Karpas-422 (cell line): ENCODE measurements at places on chromosomes 11 and 22. TPM values are rescaled to one million over a fixed set of nuclear protein-coding genes. Genes with fewer than 3 reads are reported as not detected.

OR52B4 gene
- total RNA-seq = not detected in 2 replicates

TTLL1 gene
- 0.97 and 1.1 TPM in 2 replicates for total RNA-seq

SPDYC gene
- not detected in 2 replicates for total RNA-seq

BSX gene
- total RNA-seq = not detected in 2 replicates

ARHGAP20 gene
- total RNA-seq = 0.25 TPM in 1 of 2 replicates, not detected in the other

TIGD3 gene
- 0.11 and 0.83 TPM in 2 replicates for total RNA-seq

DRD4 gene
- not detected in 2 replicates for total RNA-seq

SLC17A6 gene
- total RNA-seq = not detected in 2 replicates

NXPE4 gene
- not detected in 2 replicates for total RNA-seq

ARHGAP42 gene
- not detected in 2 replicates for total RNA-seq

DNA sequence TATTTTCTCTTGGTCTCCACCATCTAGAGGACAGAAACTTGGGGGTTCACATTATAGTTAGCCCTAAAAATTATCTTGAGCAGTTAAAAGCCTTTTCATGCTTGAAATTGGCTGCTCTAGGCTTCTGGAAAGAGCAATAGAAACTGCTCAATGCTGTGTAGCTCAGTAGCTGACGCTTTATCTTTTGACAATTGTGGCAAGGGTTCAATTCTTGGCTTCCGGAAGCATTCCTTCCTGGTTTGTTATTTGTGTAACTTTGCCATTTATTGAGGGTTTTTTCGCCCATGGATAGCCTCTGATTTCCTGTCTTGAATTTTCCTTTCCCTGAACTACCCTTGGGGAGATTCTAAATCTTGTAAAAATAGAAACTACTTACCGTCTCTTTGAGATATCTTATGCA, 10.3 kb upstream of the OR56A1 start:
- H3K27me3 ChIP-seq = no peaks in the 10 kb centered on the region
- H3K4me3 ChIP-seq = no peak overlapping the region
- no peaks in the 10 kb centered on the region for H3K4me1 ChIP-seq
- DNase-seq = no peak
- H3K36me3 ChIP-seq = no peaks in the 10 kb centered on the region

- no peak overlapping the region for H3K27ac ChIP-seq
- H3K4me3 ChIP-seq = no peak overlapping the region
- DNase-seq = no peak
- H3K4me1 ChIP-seq = 0 out of 2 replicates have a peak, but pooled peaks cover 2% of the 10 kb centered on the region
- no peaks in the 10 kb centered on the region for H3K36me3 ChIP-seq
These were observed 12.9 kb upstream of the TMPRSS13 start for GRCh38 chr11:117941976-117942654.

DNA sequence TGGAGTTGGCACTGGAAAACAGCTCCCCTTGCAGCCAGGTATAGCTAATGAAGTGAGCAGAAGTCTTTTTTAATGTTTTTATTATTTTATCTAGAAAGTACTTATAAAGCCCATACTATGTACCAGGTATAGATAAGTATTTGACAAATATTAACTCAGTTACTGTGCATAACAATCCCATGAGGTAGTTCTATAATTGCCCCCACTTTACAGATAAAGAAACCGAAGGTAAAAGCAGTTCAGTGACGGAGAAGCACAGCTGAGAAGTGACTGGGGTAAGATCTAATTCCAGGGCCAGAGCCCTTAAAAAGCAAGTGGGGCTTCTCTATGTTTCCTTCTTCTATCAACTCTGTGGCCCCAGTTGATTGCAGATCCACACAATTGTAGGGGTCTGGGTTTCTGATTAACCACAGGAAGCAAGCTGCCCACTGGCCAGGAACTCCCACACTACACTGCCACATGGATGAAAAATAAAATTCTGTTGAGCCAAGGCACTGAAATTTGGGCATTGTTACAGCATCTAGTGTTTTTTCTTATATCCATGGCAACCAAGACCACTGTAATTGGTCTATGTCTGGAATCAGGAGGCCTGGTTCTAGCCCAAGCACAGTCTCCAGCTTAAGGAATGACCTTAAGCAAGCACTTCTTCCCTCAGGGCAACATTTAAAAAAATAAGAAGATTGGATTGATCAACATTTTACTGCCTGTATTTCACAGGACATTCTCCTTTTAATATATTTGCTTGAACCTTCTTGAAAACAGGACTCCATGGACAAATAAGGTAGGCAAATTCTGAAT, 55.3 kb upstream of the TEAD1 start:
- no peaks in the 10 kb centered on the region for H3K27me3 ChIP-seq
- H3K4me3 ChIP-seq = no peak overlapping the region
- no peak overlapping the region for H3K27ac ChIP-seq

DNA sequence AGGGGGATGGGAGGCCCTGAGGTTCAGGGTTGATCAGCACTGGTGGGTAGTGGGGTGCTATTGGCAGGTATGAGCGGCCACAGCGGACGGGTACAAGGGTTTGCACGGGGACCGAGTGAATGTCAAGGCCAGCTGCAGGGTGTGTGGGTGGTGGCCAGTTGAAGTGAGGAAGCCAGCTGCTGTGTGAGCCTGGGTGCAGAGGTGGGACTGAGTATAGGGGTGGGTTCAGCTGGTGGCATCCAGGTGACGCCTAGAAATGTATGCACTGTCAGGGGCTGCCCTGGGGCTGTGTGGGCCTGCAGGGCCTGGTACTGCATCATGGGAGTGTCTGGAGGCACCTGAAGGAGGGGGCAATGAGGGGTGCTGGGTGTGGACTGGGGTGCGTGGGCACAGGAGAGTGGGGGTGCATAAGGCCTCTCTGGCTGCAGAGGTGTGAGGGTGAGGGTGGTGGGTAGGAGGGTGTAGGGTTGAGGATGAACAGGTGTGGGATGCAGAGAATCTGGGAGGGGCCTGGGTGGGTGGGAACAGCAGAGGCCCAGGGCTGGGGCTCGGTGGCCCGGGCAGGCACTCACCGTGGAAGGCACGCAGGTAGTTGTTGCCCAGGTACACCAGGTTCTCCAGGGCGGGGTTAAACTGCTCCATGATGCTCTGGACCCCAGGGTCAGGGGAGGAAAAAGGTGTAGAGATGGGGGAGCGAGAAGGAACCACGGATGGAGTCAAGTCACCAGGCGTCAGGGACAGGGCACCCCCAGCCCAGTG, 1.7 kb downstream of the BAIAP2L2 start:
- no peak overlapping the region for H3K27ac ChIP-seq
- no peaks in the 10 kb centered on the region for H3K27me3 ChIP-seq
- H3K4me1 ChIP-seq = peaks cover 4% of the 10 kb centered on the region
- H3K4me3 ChIP-seq = no peak overlapping the region
- no peaks in the 10 kb centered on the region for H3K36me3 ChIP-seq

- peaks cover 12% of the 10 kb centered on the region for H3K4me1 ChIP-seq
- H3K4me3 ChIP-seq = no peak overlapping the region
- no peak for DNase-seq
- no peak overlapping the region for H3K27ac ChIP-seq
These were observed 182.6 kb downstream of the DDX10 start for GRCh38 chr11:108847298-108847990.

- no peak for DNase-seq
- no peak overlapping the region for H3K27ac ChIP-seq
- peaks cover 17% of the 10 kb centered on the region for H3K36me3 ChIP-seq
- no peaks in the 10 kb centered on the region for H3K27me3 ChIP-seq
These were observed 20.0 kb downstream of the CRKL start for GRCh38 chr22:20937031-20937793.

DNA sequence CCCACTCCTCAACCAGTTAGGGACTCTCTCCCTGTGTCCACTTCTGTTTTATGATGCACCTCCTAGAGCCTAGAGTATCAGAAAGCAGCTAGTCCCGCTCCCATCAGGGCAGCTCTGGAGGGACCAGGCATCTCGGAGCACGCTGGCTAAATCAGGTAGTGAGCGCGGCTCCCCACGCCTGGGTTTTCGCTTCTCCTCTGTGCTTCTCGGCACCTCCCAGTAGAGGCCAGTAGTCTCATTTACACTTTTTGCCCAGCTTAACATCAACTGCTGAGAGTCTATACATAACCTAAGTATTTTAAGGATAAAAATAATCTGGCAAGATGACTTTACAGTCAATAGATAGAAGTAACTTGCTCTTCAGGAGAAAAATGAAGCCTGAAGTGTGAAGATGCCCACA, 473.8 kb downstream of the OPCML start:
- no peak for DNase-seq
- no peaks in the 10 kb centered on the region for H3K4me1 ChIP-seq
- H3K4me3 ChIP-seq = no peak overlapping the region
- H3K27ac ChIP-seq = no peak overlapping the region

GRCh38 chr11:103587901-103588788, 448.3 kb upstream of the DDI1 start:
- H3K4me3 ChIP-seq = no peak overlapping the region
- no peaks in the 10 kb centered on the region for H3K4me1 ChIP-seq
- H3K27ac ChIP-seq = no peak overlapping the region
- DNase-seq = no peak
- H3K27me3 ChIP-seq = no peaks in the 10 kb centered on the region
- no peaks in the 10 kb centered on the region for H3K36me3 ChIP-seq

- no peak overlapping the region for H3K4me3 ChIP-seq
- H3K36me3 ChIP-seq = peaks cover 50% of the 10 kb centered on the region; the same call in 1 of the 2 replicates
- no peaks in the 10 kb centered on the region for H3K27me3 ChIP-seq
These were observed 34.4 kb downstream of the PRMT3 start for GRCh38 chr11:20421946-20422345.

GRCh38 chr11:16117989-16118756, 238.2 kb downstream of the SOX6 start:
- H3K36me3 ChIP-seq = no peaks in the 10 kb centered on the region
- DNase-seq = no peak
- peaks cover 7% of the 10 kb centered on the region; the same call in 1 of the 2 replicates for H3K4me1 ChIP-seq
- H3K4me3 ChIP-seq = no peak overlapping the region
- no peaks in the 10 kb centered on the region for H3K27me3 ChIP-seq
- H3K27ac ChIP-seq = no peak overlapping the region

DNA sequence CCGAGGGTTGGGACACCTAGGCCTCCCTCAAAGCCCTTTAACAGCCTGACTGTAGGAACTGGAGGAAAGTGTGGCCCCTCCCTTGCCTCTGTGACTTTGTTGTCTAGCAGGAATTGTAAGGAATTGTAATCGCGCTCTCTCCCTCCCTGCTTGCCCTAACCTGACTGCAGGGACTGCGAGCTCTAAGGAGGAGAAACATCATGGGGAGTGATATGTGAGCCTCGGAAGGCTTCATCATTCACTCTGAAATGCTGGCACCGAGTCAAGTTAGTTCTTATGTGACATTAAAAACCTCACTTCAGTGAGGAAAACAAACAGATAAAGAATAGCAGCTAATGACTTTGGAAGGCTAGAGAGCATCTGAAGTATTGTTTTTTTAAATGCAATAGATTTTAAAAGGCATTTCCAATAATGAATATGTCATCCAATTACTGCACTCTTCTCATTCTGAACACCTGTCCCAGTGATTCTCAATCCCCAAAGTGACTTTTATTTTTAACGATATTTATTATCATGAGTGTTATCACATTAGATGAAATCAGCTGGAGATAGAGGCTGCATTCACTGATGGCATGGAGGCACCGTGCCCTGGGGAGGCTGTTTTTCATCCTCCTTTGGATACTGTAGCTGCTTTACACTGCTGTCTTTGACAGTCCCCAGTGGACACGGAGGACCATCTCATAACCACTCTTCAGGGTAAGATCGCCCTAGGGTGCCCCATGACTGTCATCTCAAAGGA, 58.5 kb upstream of the NTM start:
- no peaks in the 10 kb centered on the region for H3K4me1 ChIP-seq
- H3K27me3 ChIP-seq = no peaks in the 10 kb centered on the region
- H3K36me3 ChIP-seq = no peaks in the 10 kb centered on the region
- no peak overlapping the region for H3K4me3 ChIP-seq

DNA sequence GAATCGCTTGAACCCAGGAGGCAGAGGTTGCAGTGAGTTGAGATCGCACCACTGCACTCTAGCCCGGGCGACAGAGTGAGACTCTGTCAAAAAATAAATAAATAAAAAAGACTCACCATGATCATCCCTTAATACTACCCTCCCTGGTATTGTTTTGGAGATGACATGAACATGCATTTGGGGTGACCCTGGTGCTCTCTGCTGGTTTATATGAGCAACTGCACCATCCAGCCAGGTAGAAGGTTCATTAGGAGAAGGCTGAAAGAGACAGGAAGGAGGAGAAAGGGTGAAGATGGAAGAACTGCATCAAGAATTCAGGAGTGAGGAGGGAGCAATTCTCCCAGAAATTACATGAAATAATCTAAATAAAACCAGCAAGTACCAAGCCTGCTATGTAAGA, 37.8 kb downstream of the SLC5A1 start:
- H3K27me3 ChIP-seq = no peaks in the 10 kb centered on the region
- H3K4me1 ChIP-seq = no peaks in the 10 kb centered on the region
- DNase-seq = peak; percentile 80
- H3K4me3 ChIP-seq = no peak overlapping the region
- no peak overlapping the region for H3K27ac ChIP-seq

DNA sequence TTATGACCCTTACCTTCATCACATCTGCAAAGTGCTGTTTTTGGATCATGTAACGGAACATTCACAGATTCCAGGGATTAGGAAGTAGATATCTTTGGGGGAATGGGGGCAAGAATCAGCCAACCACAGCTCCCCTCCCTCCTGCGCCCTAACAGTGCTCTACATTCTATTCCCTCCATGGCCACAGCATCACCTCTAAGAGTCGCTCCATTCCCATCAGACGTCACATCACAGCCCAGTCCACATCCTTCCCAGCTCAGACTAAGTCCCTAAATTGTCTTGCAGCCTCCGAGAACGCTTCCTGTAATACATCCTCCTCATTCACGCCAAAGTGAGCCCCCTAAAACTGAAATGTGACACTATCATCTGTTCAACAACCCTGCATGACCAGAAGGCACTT, 5.9 kb downstream of the SCGB1D1 start:
- H3K4me1 ChIP-seq = no peaks in the 10 kb centered on the region; the same call in 1 of the 2 replicates
- H3K27me3 ChIP-seq = no peaks in the 10 kb centered on the region
- no peak for DNase-seq
- no peak overlapping the region for H3K4me3 ChIP-seq
